ENCODE measurements at places on chromosomes 16 and 17. TPM values are rescaled to one million over a fixed set of nuclear protein-coding genes. Genes with fewer than 3 reads are reported as not detected.
A peak's percentile ranks its signal among the peaks of the same experiment; 100 is the strongest.

DNA sequence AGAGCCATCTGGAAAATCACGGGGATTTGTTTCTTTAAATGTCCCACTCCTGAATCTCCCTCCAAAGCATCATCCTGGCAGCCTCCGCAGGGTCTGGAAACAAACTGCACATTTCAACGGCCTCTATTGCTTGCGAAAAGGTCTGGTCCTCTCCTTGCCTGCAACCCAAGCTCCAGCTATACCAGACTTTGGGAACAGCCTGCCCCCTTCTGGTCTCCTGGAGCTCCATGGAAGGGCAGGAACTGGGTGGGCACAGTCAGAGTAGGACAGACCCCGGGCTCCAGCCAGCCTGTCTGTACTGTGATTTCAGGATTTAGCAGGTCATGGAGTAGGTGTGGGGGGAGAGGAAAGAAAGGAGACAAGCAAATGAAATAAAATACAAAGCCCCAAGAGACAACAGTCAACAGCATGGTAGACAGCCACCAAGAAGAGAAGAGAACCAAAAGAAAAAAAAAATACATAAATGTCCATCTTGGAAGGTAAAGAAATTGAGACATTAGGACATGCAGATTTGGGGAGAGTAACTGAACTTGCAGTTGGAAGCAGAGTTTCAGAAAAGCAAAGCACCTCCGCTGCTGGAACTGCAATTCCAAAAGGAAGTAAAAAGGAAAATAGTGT is 2.7 kb downstream of the XYLT1 start:
- DNase-seq, result peak; percentile 83

GRCh38 chr16:29812754-29813643 is 1.0 kb downstream of the PRRT2 start:
- peak; percentile 48 for DNase-seq

GRCh38 chr16:8924214-8924613 is 39.5 kb downstream of the USP7 start:
- DNase-seq, result no peak

- DNase-seq, result no peak
Observed at GRCh38 chr16:87332150-87332549, 15.0 kb upstream of the C16orf95 start.

DNA sequence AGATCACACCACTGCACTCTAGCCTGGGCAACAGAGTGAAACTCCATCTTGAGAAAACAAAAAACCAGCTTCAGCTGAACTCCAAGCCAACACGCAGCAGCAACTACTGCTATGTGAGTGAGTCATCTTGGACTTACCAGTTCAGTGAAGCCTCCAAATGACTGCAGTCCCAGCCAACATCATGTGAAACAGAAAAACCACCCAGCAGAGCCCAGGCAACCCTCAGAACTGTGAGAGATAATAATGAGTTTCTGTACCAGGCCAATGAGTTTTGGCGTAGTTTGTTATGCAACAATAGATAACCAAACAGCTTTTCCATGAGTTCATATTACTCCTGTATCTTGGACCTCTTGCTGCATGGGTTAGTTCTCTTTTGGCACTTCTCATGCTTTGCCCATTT is 23.3 kb downstream of the PHF12 start:
- DNase-seq, result no peak

DNA sequence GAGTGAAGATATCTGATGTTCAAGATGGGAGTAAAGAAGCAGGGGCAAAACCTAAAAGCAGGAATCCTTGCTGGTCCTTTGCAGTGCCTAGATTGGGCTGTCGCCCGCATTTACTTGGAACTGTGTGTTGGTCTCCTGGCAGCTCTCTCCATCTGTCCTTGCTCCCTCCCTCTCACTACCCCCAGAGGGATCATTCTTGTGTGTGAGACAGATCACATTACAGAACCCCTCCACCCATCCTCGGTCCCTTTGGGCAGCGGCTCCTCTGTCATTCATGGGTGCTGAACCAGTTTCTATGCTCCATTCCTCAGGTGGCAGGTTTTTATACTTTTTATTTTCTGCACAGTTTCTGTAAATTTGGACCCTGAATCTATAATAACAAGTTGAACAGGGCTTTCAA is 99.4 kb upstream of the MYOCD start:
- DNase-seq, result no peak

Gene ASIC2
- 6.7 TPM for total RNA-seq

Gene OTOP3
- total RNA-seq, result not detected

Gene UNC45B
- total RNA-seq, result 0.11 TPM

DNA sequence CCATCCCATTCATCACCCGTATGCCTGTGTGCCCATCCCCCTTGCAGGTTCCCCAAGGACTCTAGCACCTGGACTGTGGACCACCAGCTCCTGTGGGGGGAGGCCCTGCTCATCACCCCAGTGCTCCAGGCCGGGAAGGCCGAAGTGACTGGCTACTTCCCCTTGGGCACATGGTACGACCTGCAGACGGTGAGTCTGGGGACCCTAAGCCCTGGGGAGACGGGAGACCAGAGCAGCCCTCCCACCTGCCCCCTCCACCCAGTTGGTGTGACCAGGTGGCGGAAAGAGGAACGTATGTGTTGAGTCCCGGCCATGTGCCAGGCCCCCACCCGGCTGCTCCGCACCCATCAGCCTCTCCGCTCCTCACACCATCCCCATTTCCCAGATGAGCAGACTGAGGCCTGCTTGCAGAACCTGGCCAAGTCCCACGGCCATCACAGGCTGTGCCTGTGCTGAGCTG is 15.6 kb downstream of the GAA start:
- no peak for DNase-seq

Gene NPIPB9
- total RNA-seq, result 3.4 TPM

- DNase-seq, result no peak
Observed at GRCh38 chr16:31093132-31093703, 1.4 kb downstream of the VKORC1 start.

GRCh38 chr17:78838574-78839005 is 2.0 kb downstream of the USP36 start:
- no peak for DNase-seq

DNA sequence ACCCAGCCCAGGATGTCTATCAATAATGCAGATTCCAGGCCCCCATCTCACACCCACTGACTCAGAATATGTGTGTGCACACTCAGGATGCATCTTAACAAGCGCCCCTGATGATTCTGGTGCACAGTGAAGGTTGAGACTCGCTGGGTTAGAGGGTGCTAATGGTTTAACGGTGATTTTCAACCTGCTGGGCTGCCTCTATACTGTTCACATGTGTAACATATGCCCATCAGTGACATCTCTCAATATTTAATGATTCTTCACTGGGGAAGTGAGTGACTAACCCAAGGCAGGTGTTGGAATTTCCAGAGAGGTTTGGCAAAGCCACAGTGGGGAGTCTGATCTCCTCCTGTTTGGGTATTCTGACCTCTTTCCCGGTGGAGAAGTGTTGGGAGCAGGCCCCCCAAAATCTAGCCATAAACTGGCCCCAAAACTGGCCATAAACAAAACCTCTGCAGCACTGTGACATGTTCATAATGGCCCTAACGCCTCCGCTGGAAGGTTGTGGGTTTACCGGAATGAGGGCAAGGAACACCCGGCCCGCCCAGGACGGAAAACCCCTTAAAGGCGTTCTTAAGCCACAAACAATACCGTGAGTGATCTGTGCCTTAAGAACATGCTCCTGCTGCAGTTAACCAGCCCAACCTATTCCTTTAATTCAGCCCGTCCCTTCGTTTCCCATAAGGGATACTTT is 4.1 kb upstream of the DOC2B start:
- DNase-seq, result no peak
